ENCODE measurements at places on chromosomes 5 and 9.

- DNase-seq = no peak
Measured at GRCh38 chr9:111913159-111913558, 16.5 kb downstream of the UGCG start.

DNA sequence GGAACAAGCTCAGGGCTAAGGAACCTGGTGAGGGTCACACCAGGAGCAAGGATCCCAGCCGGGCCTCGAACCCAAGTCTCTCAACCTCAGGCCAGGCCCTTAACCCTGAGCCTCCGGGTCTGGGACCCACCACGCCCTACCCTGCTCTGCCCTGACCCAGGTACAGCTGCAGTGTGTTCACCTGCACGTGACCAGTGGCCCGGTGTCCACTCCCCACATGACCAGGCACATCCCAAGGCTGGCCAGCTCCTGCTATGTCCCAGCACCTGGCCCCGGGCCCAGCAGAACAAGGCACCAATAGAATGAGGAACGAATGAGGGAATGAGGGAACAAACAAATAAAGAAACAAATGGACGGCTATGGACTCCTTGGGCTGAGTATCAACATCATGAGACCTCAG, 112.0 kb upstream of the SARDH start:
- DNase-seq = no peak

- DNase-seq = no peak
Measured at GRCh38 chr9:112422417-112423148, 42.7 kb downstream of the HSDL2 start.

- DNase-seq = no peak
Measured at GRCh38 chr5:117812861-117813260, 1175.5 kb downstream of the DTWD2 start.

DNA sequence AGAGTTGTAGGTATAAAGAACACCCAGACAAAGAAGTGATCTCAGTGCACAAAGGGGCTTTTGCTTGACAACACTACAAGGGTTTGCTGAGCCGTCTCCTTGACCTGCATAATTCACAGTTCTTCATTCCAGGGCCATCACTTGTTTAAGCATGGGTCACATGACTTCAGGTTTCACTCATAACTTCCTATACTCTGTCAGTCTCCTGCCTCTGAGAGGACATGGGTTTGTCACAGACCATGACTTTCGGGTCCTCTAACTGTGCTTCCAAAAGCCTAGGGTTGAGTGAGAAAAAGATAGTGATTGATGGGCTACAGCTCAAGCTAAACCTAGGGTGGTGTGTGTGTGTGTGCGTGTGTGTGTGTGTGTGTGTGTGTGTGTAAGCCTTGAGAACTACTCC, 166.4 kb downstream of the CDH6 start:
- DNase-seq = no peak

DNA sequence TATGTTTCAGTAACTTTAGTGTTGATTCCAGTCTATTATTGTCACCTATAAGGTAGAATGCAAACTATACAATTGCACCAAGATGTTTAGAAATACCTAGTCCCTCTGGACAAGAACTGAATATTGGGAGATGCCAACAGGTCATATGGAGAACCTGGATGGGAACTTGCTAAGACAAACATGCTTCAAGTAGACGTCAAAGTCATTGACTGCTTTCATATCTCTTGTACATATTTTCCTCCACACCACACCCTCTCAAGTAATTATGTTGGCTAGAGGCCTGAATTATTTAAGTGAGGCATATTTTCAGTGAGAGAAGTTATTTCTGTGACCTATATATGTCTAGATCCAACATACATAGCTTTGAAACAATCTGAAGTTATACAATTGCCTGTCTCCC, 453.3 kb downstream of the ELAVL2 start:
- no peak for DNase-seq

DNA sequence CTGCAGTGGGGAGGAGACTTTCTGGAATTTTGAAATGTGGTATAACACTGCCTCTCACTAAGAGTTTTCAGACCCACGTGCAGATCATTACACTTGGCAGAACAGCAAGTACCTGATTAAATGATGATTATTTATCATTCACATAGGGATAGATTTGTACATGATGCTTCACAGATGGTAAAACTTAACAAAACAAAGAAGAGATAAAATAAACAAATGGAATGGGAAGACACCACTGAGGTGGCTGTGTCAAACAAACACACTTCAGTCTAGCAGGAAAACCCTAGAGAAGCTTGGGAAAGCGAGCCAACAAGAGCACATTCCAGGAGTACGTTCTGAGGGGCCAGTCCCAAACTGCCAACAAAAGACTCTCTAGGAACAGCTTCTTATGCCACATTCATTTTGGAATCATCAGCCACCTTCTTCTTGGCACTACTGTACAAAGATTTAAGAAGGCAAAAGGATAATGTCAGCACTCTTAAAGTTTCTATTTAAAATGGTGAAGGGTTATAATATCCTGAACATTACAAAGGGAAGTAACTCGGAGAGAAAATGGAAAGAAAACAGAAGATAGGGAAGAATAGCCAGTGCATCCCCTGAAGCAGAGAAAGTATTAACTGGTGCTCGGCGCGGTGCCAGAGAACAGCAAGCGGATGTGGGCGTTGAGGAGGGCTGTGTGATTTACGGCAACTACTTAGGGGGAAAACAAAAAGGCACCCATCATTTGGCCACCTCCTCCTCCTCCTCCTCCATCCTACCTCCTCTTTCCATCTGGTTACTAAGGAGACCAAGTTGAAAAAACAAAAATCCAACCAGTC, 1.6 kb downstream of the MED27 start:
- peak; percentile 66 for DNase-seq

- DNase-seq = no peak
Measured at GRCh38 chr5:15282611-15283010, 217.4 kb upstream of the FBXL7 start.

DNA sequence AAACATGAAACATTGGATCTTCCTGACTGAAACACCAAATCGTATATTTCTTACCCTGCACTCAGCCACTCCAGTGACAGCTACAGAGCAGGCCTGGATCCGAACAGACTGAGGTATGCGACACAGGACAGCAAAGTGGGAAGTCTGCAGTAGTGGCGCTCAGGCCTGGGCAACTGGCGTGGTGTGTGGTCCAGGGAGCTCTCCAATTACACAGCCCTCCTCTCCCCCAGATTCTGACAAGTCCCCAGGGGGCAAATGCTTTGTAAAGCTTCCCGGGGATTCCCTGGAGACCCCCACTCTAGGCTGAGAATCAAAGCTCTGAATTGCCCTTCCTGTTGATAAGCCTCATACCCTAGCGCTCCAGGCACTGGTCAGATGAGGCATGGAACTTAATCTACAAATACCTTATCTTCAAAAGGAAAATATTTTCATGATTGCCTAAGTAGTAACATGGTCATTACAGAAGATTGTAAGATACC, 104.8 kb upstream of the ERCC6L2 start:
- no peak for DNase-seq

GRCh38 chr9:133901184-133901835, 90.8 kb downstream of the VAV2 start:
- DNase-seq = no peak
